ENCODE measurements at places on chromosomes 12 and 14.

- DNase-seq: no peak
Observed at GRCh38 chr14:91264151-91265150, 19.9 kb upstream of the GPR68 start.

DNA sequence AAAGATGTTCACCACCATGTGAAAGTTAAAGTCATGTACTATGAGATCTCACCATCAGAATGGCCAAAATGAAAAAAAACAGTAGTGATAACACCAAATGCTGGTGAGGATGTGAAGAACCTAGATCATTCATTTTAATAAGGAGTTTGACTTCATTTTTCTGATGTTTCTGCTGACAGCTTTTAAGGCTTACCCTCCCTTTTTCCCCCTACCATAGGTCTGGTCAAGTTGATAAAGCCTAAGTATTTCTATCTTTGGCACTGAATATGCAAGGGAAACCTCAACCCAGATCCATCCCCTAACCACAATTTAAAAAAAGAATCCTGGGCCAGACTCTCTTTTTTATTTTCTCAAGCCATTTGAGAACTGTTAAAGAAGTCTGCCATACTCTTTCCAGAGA lies 689.6 kb upstream of the FOXG1 start:
- no peak for DNase-seq

- DNase-seq: no peak
Observed at GRCh38 chr12:96808587-96808986, 98.5 kb upstream of the NEDD1 start.

- no peak for DNase-seq
Observed at GRCh38 chr14:64960762-64961276, 11.3 kb downstream of the RAB15 start.

DNA sequence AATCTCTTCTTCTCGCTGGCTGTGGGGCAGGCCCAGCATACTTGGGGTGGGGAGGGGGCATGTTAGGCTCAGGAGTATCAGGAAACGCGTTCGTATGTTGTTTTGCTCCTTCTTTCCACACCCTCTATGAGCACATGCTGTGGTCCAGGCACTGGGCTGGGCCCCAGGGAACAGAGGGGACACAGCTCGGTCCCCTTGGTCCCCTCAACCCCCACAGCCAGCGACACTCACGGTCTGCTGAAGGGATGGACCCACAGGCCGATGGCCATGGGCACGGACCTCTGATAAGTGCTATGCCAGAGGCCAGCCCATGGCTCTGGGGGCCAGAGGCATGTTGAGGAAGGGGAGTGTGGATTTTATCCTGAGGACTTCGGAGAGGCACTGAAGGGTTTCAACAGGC lies 6.2 kb downstream of the IFI27 start:
- DNase-seq: no peak

GRCh38 chr14:101193845-101194372 lies 290.4 kb upstream of the RTL1 start:
- DNase-seq: no peak

DNA sequence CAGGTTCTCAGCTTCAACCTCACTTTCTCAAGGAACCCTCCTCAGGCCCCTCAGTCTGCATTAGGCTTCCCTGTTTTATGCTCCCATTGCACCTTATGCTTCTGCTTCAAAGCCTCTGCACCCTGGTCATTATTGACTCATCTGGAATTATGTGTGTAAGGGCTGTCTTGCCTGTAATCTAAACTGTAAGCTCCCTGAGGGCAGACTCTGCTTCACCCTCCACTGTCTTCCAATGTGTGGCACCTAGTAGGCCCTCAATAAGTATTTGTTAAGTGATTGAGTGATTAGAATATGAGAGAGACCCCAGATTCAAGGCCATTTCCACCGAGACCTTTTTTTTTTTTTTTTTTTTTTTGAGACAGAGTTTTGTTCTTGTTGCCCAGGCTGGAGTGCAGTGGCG lies 79.1 kb downstream of the VCPKMT start:
- DNase-seq: no peak

- DNase-seq: no peak
Observed at GRCh38 chr12:58703866-58704265, 216.4 kb downstream of the LRIG3 start.

DNA sequence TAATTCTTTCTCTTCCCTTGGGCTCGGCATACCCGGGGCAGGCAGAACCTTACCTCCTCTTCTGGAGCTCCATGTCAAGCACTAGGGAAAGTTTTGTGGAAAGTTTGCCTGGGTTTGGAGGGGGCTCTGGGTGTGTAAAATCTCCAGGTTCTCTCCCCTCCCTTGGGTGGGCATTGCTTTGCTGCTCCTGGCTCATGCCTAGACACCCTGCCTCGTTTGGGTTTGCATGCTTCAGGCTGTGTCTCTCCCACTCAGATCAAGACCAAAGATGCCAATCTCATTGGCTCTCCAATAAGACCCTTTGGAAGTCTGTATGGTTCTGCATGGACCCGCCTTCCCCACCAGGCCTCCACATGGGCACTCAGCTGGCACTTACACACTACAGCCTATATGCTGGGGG lies 6.2 kb upstream of the KRT2 start:
- no peak for DNase-seq

DNA sequence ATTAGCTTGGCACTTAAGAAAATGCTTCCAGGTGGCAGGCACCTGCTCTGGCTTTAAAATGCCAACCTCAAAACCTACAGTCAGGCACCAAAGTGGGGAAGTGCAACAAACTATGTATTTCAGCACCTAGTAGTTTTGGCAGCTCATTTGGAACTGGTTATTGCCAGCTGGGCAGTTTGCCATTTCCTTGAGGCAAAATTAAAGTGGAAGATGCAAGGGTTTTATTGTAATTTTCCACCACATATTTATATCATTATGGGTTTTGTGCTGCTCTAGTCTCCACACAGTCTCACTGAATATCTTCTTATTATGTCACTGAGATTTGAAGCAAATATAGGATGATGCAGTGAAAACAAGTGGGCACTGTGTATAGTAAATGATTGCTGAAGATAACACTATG lies 117.0 kb downstream of the PRKD1 start:
- no peak for DNase-seq

- no peak for DNase-seq
Observed at GRCh38 chr14:50773632-50774541, 57.1 kb downstream of the NIN start.

- no peak for DNase-seq
Observed at GRCh38 chr14:103133210-103134140, 10.2 kb downstream of the TNFAIP2 start.

DNA sequence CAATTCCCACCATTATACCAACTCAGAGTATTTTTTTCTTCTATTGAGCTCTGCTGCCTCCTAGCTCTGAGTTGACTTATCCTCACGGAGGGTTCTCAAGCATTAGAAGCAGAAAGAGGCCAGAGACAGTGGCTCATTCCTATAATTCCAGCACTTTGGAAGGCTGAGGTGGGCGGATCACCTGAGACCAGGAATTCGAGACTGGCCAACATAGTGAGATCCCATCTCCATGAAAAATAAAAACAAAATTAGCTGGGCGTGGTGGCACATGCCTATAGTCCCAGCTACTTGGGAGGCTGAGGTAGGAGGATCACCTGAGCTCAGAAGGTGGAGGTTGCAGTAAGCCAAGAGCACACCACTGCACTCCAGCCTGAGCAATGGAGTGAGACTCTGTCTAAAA lies 21.0 kb downstream of the HPD start:
- DNase-seq: no peak

DNA sequence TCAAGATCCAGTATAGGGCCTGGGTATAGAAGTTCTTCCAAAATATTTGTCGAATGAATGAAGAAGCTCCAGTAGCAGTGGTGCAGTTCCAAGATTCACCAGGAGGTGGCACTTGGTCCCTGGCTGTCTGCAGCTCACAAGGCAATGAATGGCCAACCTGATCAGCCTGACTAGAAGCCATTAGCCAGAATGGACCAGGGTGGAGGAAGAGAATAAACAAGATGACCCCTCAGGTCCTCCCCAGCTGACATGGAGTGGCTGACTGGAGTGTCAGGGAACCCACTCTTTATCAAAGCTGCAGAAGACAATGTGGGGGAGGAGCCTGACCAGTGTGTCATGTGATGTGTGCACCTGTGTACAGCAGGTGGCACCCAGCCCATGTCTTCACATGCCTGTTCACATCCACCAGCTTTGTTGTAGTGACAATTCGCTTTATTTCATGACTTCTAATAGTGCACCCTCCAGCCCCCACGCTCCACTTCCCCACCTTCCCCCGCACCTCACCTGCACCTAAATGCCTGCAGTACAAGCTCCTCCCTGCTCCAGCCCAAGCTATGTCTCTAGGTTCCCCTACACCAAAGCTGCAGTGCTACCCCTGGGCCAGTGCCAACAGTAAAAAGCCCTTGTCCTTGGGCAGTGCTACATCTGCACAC lies 3.0 kb downstream of the LTBP2 start:
- peak; percentile 90 for DNase-seq

- no peak for DNase-seq
Observed at GRCh38 chr14:87152693-87153092, 840.3 kb downstream of the GALC start.

DNA sequence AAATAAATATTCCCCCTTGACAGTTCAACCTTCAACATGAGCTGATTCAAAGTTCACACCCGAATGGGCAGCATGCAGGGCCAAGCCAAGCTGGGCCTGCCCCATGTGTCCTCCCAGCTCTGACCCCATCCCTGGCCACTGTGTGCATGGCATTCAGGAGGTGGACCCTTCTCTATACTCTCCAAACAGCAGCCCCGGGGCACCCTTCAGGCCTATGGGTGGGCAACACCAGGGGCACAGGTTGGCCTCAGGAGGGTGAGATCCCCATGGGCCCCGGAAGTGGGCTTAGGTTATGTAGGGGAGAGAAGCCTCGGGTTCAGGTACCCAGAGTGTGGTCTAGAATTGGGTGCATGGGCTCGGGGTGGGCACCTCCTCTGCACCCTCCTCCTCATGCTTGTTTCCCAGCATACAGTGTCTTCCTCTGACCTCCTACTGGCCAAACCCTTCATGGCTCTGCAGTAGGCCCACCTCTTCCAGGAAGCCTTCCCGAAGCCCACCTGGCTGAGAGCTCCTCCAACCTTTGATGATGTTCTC lies 31.5 kb upstream of the BCL7A start:
- DNase-seq: no peak

- no peak for DNase-seq
Observed at GRCh38 chr14:54763761-54764160, 138.9 kb downstream of the GCH1 start.

- no peak for DNase-seq
Observed at GRCh38 chr12:80142640-80143039, 43.3 kb downstream of the OTOGL start.

DNA sequence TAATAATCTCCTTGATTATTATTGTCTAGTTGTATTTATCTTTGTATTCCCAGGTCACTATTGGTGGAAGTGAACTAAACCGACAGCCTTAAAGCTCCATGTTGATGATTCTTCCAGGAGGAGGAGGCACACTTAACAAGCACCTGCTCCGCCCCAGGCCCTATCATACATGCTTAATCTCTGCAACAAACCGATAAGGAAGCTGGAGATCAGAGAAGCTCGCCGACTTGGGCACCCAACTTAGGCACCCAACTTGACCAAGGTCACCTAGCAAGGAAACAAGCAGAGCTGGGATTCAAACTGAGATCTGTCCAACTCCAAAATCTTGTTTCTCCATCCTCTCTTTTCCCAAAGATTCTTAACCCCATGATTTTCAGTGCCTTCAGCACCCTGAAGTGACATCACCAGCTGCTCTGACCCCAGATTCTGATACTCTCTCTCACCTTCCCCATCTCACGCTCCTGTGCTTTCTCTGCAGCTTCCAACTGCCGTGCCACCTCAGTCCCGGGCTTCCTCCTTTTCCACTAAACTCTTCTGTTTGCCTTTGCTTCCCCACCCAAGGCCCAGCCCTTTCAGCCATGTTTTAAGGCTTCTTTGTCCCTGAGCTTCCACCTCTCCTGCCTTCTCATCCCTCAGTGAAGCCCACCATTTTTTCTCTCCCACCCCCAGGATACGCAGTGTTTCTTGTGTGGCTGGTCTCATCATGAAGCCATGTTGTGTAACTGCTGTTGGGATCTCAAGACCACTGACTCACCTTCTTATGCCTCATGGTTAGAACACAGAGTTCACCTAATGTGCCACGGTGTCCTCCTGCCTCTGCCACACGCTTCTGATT lies 6.6 kb upstream of the KRT18 start:
- DNase-seq: no peak

GRCh38 chr14:45947830-45948229 lies 694.8 kb upstream of the MIS18BP1 start:
- DNase-seq: no peak

GRCh38 chr12:99722690-99723486 lies 75.3 kb downstream of the GARIN6 start:
- DNase-seq: no peak

- no peak for DNase-seq
Observed at GRCh38 chr12:130460611-130461446, 123.1 kb downstream of the PIWIL1 start.

- no peak for DNase-seq
Observed at GRCh38 chr12:91937706-91938105, 207.9 kb downstream of the BTG1 start.

DNA sequence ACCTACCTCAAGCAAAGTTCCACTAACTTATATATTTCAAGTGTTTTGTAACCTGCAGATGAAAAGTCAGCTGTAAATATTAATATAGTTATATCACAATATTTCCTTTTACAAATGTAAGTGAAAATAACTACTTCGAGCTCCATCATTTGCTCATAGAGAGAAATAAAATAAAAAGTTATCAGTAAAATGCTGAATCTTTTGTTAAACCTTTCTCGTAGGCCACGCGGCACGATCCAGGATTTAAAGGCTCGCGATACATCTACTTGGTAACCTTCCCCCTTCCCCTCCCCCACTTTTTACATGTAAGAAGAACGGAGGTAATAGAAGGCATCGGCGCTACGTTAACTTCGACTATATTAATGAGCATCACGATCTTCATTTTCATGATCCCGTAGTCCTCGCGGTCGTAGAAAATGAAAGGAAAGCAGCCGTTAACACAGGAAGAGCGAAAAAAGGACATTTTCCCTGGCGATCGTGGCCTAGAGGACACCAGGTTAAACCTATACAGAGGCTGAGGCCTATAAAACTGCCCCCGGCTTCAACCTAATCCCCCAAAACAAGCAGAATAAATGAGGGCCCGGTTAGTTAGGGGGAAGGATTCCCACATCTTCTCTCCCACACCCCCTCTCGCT lies 508 bp downstream of the HNRNPC start:
- no peak for DNase-seq

DNA sequence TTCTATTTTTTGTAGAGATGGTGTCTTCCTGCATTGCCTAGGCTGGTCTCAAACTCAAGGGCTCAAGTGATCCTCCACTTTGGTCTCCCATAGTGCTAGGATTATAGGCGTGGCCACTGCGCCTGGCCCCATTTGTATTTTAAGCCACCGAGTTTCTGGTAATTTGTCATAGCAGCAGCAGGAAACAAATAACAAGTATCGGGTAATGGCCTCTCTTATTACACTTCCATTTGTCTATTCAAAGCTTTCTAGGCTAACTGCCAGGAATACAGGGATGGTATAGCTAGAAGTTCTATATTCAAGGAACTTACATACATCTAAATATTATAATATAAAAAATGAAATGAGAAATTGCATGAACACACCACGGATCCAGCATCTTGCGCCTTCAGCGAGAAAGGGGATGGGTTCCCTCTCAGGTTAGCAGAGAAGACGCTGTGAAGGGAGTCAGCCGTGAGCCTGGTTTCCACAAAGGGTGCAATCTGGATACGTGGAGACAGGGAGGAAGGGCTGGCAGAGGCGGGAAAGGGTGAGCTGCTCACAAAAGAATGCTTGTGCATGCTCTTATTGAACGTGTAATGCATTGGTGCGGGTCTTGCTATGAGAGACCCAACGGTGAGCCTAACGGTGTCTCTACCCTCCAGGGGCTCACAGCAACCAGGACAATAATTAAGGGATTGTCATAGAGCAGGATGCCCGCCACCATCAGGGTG lies 9.5 kb downstream of the BDKRB1 start:
- DNase-seq: no peak

All from activated CD8-positive, alpha-beta memory T cell treated with anti-CD3 and anti-CD28 coated beads, Interleukin-2, amount 50 U/mL, for 4 hours (primary cell).